ENCODE measurements at places on chromosomes 13 and 19.

DNA sequence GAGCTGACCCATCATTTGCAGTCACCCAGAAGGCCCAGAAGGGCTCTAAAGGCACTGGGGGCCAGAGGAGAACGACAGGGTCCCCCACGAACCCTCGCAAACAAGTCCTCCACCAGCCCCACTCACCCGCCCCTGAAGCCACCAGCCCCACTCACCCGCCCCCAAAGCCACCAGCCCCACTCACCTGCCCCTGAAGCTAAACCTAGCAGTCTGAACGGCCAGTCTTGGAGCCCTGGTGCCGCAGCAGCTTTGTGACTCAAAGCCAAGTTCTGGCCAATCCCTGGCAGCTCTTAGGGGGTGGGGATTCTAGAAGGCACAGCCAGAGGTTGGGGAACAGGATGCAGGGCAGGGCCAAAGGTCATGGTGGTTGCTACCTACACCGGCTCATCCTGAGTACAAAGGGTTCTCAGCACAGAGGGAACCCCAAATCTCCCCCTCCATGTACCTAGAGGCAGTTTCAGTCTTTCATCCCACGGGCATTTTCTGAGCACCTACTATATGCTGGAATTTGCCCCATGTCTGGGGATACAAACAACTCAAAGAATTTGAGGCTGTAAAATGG is at the start of gene IQCN:
Gene IQCN (minus strand): TSS at position 234 of the 562 bp plus-strand sequence. CDS start 4,974 bp downstream, outside the sequence.
- DNase-seq = no peak

DNA sequence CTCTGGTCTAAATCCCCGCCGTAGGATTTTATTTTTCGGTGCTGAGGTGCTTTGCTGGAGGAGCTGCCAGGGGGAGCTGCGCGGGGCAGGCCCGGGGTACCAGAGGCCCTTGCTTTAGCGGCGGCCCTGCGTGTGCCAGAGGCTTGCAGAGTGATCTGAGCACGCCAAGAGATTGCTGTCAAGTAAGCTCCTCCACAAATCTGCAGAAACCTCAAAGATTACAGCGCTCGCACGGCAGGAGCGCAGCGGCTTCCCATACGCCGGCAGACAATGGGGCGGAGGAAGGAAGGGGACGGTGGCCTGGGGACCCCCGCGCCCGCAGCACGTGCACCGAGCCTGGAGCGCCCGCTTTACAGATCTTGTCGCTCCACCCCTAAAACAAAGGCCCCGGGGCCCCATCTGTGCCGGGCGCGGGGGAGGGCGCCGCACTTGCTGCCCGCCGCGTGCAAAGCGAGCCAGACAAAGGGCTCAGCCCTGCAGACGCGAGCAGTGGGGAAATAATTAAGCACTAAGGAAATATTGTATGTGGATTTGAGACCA is 9.1 kb upstream of the C19orf12 start:
- DNase-seq = no peak

DNA sequence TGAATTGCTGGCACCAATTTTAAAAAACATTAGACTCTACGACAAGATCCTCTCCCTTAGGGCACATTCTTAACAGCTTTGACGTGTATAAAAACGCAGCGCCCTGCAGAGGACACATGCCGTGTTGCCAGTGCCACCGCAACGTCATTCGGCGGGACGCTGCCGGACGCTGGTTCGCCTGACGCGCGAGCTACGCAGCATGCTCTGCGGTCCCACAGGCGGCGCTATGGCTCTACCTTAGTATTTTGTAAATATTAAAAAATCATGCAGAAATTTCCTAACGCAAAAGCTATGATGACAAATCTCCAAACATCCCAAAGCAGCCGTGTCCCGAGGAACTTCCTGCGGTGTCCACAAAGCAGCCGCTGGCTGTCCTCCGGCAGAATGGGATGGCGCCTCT is 4.2 kb upstream of the ADPRHL1 start:
- DNase-seq = no peak

GRCh38 chr19:14091081-14091812 is 696 bp upstream of the SAMD1 start:
- peak; percentile 63 for DNase-seq

GRCh38 chr13:113897161-113897560 is 33.3 kb upstream of the GAS6 start:
- DNase-seq = no peak

GRCh38 chr19:30630289-30631032 is 258.3 kb downstream of the ZNF536 start:
- no peak for DNase-seq

- no peak for DNase-seq
Measured at GRCh38 chr13:49620170-49620621, 8.1 kb upstream of the ARL11 start.

DNA sequence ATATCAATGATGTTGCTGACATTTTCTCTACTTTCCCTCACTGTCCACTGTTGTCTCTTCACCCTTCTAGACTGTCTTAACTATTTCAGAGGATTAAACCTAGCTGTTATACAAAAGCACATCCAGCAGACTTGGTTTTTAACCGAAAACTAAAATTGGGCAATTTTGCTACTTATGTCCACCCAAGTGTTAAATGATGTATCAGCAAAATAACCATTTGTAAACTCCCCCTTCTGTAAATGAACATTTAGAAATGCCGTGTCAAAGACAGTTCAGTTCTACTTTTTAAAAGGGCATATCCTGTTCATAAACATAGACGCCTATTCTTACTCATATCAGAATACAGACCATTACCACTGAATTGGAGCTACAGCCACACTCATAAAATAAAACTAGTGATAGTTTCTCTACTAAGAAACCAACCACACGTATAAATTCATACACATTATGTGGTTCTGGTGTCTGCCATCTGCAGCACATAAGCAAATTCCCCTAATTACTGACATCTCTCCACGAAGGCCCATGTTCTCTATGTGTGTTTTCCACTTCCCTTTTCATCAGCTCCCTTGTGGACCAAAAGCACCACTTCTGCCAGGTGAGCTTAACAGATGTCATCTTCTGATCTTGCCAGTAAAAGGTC is 1091.8 kb downstream of the PCDH9 start:
- DNase-seq = no peak

Data from activated CD4-positive, alpha-beta T cell treated with anti-CD3 and anti-CD28 coated beads for 4 hours (primary cell).